Left lung (tissue), 14 donors: ENCODE measurements at places on chromosomes 7 and 10. TPM values are rescaled to one million over a fixed set of nuclear protein-coding genes. Genes with fewer than 3 reads are reported as not detected.

The TCERG1L gene
- total RNA-seq: not detected

GRCh38 chr7:93435791-93436190, 138.7 kb downstream of the CALCR start:
- H3K27ac ChIP-seq: no peak overlapping the region
- H3K27me3 ChIP-seq: no peaks in the 10 kb centered on the region
- no peaks in the 10 kb centered on the region for H3K4me1 ChIP-seq

DNA sequence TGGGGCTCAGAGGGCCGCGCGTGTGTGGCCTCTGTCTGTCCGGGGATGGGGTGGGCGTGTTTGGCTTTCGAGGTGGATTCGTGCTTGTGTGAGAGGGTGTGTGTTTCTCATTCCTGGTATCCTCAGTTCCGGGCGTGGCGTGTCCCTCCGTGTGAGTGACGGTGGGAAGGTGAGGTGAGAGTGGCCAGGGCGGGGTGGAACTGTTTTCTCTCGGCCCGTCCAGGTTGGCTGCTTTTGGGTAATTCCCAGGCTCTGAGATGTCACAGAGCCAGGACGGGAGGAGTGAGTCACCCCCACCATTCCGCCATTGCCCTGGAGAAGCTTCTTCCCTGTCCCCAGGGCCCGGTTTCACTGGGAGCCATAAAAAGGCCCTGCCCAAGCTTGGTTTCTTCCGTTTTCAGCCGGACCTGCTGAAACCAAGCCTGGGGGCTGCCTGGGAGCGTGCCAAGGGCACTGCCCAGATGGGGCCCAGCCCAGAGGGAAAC, 21.3 kb upstream of the CLDN4 start:
- no peaks in the 10 kb centered on the region for H3K36me3 ChIP-seq
- H3K27ac ChIP-seq: no peak overlapping the region
- no peaks in the 10 kb centered on the region for H3K27me3 ChIP-seq
- DNase-seq: no peak

DNA sequence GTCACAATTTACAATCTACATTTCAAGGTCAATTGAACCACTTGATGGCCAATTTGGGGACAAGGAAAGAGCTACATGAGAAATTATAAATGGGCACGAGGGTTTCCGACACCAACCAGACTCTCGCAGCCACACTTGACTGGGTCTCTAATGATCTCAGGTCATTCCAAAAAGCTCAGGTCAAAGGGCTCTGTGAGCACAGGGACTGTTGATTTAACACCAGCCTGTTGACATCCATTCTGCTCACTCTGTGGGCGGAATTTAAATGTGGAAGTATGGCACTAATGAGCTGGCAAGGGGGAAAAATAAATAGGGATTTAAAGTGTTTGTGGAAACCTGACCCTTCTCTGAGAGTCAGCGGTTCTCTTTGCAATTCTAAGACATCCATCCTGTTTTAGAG, 810.7 kb upstream of the AUTS2 start:
- no peaks in the 10 kb centered on the region for H3K27me3 ChIP-seq
- H3K27ac ChIP-seq: no peak overlapping the region
- no peak for DNase-seq
- H3K36me3 ChIP-seq: no peaks in the 10 kb centered on the region
- H3K4me1 ChIP-seq: no peaks in the 10 kb centered on the region
- no peak overlapping the region for H3K4me3 ChIP-seq

The CLCN1 gene
- 0.08 TPM for total RNA-seq

The SPACDR gene
- 1.9 TPM for total RNA-seq
